ENCODE measurements at places on chromosomes 12 and 14.

- DNase-seq: no peak
Measured at GRCh38 chr12:58976146-58976545, 55.8 kb upstream of the LRIG3 start.

GRCh38 chr12:20212658-20213555 is 155.4 kb upstream of the PDE3A start:
- no peak for DNase-seq

- no peak for DNase-seq
Measured at GRCh38 chr14:28875934-28876571, 109.5 kb downstream of the FOXG1 start.

DNA sequence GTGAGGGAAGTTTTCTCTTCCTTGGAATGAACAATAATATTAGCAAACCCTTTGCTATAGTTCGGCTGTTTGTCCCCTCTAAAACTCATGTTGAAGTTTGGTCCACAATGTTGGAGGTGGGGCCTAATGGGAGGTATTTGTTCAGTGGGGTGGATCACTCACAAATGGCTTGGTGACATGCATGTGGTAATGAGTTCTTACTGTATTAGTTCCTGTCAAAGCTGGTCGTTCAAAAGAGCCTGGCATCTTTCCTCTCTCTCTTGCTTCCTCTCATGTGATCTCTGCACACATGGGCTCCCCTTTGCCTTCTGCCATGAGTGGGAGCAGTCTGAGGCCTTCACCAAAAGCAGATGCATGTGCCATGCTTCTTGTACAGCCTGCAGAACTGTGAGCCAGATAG is 13.1 kb upstream of the PPP4R4 start:
- no peak for DNase-seq

DNA sequence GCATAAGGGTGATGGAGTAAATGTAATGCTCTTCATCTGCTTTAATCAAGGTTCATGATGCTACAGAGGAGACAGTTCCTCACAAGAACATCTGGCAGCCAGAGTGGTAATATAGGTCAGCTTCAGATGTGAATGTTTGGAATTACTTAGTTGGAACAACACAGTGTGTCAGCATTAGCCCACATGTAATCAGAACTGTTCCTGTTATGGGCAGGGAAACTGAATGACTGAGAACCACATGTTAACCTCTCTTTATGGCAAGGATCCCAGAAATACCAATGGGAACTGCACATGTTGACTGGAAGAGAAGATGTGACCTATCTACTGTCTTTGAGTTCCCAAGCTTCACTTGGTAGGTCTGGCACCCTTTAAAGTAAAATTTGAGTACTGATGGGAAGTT is 390.1 kb upstream of the PDE3A start:
- DNase-seq: no peak

- no peak for DNase-seq
Measured at GRCh38 chr12:129937426-129937825, 33.6 kb upstream of the TMEM132D start.

GRCh38 chr14:26157517-26157916 is 440.3 kb downstream of the NOVA1 start:
- DNase-seq: no peak

DNA sequence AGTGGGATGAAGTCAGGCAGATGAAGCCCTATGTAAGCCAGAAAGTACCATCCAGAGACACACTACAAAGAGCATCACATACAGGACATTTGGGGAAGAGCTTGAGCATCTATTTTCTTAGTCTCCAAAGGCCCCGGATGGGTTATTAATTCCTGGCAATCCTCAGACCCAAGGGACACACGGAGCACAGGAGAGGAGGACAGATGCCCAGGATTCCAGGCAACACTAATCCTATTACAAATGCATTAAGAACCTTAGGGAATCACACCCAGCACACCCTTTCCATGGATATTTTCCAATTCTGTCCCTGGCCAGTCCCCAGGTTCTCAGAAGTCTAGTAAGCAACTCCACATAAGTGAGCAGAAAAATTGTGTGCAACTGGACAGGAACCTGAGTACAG is 65.9 kb downstream of the CMKLR1 start:
- no peak for DNase-seq

DNA sequence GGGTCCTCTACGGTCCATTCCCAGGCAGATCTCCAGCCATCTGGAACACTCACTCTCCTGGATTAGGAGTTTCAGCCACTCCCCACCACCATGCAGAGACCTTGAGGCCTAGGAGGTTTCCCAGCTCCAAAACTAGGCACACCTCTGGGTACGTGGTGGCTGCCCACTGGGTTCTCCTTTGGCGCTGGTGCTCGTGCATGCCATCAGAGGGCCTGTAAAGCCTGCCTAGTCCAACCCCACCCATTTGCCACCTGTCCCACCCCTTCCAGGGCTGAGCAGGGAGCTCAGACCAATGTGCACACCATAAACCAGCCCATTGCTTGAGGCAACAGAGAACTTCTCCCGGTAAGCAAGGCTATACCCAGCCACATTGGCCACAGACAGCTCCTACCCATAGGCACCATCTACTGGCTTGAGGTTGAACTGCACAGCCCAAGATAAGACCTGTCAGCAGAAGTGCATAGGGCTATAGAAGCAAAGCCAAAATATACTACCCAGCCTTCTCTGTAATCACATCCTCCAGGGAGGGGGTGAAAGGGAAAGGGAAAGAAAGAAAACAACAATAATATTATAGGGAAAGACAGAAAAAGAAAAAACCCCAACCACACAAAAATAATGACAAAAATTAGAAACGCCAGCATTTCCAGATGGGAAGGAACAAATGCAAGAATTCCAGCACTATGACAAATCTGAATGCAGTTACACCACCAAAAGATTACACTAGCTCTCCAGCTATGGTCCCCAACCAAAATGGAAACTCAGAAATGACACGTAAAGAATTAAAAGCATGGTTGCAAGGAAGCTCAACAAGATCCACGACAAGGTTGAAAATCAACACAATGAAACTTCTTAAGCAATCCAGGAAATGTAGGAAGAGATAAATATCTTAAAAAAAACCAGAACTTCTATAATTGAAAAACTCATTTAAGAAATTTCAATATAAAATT is 111.9 kb upstream of the CCDC175 start:
- no peak for DNase-seq

- DNase-seq: no peak
Measured at GRCh38 chr14:90785471-90785870, 30.8 kb downstream of the TTC7B start.

DNA sequence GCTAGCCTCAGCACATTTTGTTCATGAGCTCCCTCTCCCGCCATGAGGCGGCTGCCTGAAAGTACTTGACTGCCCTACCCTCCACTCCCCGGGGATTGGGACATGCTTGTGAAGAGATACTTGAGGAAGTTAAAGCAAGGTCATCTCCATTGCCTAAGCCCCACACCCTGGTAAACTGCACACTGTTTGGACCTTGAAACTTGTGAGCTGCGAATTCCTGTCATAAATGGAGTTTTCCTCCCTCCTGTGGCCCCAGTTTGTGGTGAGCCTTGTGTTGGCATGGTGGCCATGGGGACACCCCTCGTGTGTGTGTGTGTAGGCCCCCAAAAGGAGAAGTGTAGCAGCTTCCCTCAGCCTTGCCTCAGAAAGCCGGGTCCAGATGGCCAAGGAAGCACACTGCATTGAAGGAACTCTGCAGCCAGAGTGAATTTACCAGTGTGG is 395.5 kb downstream of the ZFP36L1 start:
- DNase-seq: no peak

DNA sequence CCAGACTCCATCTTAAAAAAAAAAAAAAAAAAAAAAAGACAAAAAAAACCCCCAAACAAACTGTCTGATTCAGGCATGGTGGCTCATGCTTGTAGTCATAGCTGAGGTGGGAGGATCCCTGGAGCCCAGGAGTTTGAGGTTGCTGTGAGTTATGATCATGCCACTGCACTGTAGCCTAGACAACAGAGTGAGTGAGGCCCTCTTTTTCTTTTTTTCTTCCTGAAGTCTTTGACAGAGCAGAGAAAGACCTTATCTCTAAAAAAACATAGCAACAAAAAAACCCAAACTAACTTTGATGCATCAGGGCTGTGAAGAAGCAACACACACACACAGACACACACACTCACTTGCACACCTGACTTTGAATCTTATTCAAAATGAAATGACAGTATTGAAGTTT is 7.7 kb upstream of the AMN1 start:
- DNase-seq: peak; percentile 82
